H4 (cell line): ENCODE measurements at places on chromosomes 6 and 20. TPM values are rescaled to one million over a fixed set of nuclear protein-coding genes. Genes with fewer than 3 reads are reported as not detected.

VGLL2 gene
- 0.08 and 0.50 TPM in 2 replicates for total RNA-seq

SLC22A23 gene
- total RNA-seq: 1.9 and 2.6 TPM in 2 replicates

PRSS16 gene
- 3.4 and 5.2 TPM in 2 replicates for total RNA-seq

XKR7 gene
- not detected in 2 replicates for total RNA-seq

SIRPB1 gene
- 0.31 and 1.6 TPM in 2 replicates for total RNA-seq

PRICKLE4 gene
- not detected in 2 replicates for total RNA-seq

TMEM217 gene
- 1.1 and 1.6 TPM in 2 replicates for total RNA-seq

MYL9 gene
- total RNA-seq: not detected in 2 replicates

ZNF311 gene
- 1.2 and 3.0 TPM in 2 replicates for total RNA-seq

- DNase-seq: no peak
Observed at GRCh38 chr6:142597836-142598235, 296.0 kb downstream of the ADGRG6 start.

GRCh38 chr20:43843096-43843964 lies 71.3 kb upstream of the TOX2 start:
- peak; percentile 74 for DNase-seq

DNA sequence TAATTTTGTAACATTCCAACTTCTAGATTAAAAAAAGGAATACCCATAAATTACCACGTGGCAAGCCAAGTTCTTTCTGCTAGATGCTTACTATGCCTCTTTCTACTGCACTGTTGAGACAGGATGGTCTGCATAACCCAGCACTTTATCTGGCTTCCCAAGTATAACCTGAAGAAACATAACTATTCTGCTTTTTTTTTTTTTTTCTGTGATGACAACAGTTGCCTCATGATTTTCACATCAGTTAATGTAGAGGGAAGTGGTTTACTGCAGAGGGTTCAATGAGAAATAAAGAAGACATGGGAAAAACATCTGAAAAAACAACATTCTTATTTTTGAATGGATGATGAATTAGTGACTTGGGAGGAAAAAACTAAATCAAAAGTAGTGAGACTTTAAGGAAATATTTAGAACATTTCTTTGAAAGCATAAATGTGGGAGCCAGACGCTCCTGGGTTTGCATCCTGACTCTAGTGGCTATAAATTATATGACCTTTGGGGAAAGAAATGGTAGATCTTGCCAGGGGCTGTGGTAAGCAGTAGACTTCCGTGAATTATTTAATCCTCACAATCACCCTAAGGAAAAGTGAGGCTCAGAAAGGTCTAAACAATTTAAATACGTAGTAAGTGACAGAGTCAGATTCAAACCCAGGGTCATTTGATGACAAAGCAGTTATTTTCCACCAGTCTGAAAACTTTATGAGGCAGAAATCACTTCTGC lies 230.7 kb downstream of the PHACTR1 start:
- no peak for DNase-seq

GRCh38 chr6:11722220-11722619 lies 56.4 kb downstream of the ADTRP start:
- no peak for DNase-seq

DNA sequence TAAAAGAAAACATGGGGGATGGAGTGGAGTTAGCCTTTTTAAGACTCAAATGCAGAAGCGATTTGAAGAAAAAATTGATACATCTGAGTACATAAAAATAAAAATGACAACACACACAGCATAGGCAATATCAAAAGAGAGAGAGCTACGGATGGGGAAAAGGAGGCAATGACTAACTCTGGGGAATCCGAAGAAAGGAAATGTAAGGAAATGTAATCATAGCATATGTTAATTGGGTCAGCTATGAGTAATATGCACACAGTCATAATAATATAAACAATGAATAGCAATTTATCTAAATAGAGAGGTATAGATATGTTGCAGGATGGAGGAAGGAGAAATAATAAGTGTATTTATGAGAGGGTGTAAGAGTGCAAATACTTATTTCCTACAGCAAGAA lies 83.4 kb downstream of the NOL4L start:
- no peak for DNase-seq

DNA sequence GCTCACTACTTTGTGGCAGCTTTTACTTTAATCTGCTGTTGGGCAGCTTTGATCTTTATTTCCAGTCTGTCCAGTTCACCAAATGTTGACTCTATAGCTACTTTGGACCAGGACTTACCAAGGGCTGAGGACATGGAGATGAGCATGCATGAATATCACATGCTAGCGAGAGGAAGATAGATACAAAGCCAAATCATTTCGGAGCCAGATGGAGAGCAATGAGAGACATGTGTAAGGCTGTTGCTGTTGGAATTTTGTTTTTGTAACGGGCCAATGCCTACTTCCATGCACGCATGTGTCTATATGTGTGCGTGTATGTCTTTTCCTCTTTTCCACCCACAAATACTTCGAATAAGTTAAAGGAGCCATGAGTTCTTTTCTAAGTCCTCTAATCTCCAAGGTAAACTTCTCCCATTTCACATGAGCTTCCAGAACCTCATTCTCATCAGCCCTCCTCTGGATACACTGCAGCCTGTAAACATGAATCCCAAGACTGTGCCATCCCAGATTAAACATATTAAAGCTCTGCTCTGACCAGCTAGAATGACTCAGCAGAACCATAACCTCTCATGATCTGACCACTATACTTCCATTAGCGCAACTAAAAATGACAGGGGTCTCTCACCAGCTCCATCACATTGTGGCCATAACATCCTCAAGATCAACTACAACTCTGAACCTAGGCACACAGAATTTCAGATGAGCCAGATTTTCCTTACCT lies 160.7 kb downstream of the LRFN2 start:
- no peak for DNase-seq

DNA sequence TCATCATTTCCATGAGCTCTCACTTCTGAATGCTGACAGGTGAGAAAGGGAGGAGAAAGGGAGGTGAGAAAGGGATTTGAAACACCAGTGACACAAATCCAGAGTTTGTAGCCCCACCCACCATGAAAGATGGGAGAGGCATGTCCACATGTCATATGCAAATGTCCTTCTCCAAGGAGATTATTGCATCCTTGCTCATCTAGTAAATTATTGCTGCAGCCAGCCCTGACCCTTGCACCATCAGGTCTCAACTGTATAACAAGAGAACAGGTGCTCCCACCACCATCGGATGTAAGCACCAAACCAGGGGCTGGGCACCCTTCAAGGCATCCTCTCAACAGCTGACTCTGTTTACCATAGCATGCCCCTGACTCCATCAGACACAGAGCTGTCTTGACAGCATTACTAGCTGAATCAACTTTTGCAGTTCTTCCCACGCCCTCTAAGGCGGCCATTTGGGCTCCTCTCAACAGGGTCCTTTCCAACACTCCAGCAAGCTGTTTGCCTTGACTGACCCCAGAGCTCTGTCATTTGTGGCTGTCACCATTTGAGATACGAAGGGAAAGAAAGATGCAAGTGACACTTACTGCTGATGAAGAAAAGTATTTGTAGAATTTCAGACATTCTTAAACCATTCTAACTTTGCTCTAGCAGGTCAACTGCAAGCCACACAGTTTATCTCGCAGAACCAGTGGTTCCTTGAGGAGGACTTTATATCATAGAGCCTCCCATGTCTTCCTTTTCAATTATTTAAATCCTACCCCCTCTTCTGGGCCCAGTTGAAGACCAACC lies 14.2 kb downstream of the GFOD1 start:
- DNase-seq: no peak

DNA sequence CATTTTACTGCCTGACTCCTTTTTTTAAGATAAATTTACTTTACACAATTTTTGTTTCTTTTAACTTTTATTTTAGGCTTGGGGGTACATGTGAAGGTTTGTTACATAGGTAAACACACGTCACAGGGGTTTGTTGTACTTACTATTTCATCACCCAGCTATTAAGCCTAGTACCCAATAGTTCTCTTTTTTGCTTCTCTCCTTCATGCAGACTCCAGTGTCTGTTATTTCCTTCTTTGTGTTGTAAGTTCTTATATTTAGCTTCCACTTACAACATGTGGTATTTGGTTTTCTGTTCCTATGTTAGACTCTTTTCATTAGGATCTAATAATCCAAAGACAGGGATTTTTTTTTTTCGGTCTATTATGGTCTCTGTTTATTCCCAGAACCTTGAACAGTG lies 83.5 kb upstream of the CCN6 start:
- DNase-seq: no peak

DNA sequence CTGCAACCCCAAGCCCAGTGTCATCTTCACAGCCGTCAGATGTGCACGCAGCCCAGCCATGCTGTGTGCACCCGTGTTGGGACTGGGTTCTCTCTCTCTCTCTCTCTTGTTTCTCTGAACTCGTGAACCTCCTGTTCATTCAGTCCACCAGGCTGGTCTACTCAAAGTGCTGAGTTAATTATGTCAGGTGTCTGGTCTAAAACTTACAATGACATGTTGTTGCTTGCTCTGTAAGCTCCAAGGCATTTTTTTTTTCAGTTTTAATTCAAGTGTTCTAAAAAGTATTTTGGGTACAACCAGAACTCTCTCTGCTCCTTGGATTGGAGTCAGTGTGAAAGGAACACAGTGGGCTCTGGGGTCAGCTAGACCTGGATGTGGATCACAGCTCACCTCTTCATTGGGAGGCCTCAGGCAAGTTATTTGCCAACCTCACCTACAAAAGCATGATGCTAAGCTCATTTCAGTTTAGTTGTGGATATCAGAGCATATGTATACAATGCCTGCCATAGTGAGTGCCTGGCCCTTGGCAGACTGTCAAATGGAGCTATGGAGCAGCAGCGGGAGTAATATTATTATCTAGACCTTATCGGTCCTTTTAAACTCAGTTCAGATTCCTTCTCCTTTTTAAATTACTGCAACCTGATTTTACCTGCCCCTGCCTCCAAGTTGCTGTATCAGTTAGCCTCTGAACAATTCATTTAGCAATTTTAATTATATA lies 59.5 kb downstream of the PLEKHG1 start:
- DNase-seq: no peak

DNA sequence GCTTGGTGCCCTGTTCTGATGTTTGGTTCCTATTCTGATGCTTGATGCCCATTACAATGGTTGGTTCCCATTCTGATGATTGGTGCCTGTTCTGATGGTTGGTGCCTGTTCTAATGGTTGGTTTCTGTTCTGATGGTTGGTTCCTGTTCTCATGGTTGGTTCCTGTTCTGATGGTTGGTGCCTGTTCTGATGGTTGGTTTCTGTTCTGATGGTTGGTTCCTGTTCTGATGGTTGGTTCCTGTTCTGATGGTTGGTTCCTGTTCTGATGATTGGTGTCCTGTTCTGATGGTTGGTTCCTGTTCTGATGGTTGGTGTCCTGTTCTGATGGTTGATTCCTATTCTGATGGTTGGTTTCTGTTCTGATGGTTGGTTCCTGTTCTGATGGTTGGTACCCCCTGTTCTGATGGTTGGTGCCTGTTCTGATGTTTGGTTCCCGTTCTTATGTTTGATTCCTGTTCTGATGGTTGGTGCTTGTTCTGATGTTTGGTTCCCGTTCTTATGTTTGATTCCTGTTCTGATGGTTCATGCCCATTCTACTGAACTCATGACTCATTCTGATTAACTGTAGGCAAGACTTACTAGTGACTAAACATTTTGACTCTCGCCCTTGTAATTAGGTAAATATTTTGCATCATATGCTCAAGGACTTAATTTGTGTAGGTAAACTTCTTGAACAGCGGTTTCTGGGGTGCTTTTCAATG lies 146.2 kb downstream of the DLL1 start:
- no peak for DNase-seq

DNA sequence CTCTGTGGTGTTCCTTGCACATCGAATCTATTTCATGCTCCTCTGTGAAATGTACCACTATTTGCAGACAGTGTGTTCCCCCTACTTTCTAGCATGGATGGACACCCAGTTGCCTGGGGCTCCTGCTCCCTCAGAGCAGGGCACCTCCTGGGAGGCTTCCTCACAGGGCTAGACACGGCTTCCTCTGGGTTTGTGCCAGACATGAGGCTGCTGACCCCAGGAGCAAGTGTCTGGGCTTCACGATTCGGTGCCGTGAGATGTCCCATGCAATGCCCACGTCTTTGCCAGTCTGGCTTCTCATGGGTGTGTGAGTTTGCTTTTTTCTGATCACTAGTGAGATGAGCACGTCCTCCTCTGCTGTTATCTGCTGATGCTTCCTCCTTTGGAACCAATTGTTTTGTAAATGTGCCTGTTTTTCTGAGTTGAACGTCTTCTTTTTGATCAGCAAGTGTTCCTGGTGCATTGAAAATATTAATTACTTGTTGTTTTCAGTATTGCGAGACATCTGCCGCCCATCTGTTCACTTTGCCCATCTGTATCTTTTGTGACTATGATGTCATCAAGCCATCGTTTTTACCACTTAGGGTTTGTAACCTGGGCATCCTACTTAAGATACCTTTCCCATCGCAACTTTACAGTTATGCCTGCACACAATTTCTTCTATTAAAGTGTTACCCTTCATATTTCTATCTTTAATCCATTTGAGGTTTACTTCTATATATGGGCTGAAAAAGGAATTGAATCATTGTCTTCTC lies 92.0 kb downstream of the TTLL2 start:
- no peak for DNase-seq

DNA sequence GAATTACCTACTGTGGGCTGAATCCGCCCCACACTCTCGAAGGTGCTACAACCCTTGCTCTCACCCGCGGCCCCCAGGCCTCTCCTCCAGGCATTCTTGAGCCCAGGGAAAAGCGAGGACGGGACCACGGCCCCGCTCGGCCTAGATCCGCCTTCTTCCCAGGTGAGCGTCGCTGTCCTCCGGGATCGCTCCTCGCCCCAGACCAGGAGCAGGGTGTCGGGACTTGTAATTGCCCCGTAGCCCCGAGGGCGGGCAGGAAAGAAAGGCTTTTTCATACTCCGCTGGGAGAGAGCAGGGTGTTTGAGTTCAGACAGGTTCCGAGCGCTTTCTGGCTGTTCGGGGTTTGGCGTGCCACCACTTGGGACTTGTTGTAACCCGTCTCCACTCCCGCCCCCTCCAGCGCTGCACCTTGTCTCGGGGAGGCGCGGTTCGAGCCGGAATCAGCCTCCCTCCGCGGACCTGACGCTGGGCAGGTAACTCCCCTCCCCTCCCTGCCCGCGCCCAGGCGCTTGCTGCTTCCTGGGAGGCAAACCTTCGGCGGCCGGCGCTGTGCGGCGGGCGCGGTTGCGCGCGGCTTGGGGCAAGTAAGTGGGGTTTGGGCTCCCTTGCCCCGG lies at the start of gene FAM83B:
FAM83B (plus strand) TSS at position 529 of the 614 bp plus-strand sequence. CDS start 23,476 bp downstream, outside the sequence.
- no peak for DNase-seq

GRCh38 chr20:22675341-22675740 lies 91.0 kb upstream of the FOXA2 start:
- no peak for DNase-seq

DNA sequence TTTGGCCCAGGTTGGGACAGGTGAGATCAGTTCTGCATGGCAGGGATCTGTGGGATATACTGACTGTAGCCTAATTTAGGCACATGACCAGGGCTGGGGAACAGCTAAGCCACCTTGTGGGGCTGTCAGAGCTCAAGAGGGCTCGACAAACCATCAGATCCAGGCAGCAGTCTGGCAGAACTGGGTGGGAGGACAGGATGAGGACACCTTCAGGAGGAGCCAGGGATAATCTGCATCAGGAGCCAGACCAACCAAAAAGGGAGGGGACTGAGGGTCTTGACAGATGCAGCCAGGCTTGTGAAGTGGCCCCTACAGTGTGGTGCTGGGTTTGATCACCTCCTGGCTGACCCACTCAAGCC lies 123.4 kb downstream of the MAFB start:
- no peak for DNase-seq
